ENCODE measurements at places on chromosomes 12 and 14.

DNA sequence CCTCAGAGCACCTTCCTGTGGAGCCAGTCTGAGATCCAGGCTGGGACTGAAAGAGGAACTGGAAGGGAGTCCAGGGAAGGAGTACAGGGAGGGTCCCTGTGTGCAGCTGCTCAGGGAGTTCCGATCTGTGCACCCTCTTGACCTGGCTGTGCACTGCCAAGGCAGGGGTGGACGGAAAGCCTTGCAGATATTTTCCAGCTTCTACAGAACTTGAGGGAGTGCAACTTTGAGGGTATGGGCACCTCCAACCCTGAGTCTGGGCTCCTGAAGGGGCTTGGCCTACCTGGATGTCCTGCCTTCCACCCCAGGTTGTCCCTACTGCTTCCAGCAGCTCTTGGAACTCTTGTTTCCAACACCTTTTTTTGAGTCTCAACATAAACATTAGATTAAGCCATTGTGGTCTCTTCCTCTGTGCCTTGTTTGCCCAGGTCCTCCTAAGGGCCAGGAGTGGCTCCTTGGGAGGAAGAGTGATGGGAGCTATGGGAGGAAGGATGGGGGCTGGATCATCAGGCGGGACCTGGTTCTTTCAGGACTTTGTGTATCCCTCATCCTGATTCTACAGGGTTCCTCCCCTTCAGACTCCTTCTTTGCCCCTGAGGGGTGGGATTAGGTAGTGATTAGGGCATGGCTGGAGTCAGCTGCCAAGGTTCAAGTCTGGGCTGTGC lies 3.5 kb downstream of the KRT7 start:
- no peak for DNase-seq

DNA sequence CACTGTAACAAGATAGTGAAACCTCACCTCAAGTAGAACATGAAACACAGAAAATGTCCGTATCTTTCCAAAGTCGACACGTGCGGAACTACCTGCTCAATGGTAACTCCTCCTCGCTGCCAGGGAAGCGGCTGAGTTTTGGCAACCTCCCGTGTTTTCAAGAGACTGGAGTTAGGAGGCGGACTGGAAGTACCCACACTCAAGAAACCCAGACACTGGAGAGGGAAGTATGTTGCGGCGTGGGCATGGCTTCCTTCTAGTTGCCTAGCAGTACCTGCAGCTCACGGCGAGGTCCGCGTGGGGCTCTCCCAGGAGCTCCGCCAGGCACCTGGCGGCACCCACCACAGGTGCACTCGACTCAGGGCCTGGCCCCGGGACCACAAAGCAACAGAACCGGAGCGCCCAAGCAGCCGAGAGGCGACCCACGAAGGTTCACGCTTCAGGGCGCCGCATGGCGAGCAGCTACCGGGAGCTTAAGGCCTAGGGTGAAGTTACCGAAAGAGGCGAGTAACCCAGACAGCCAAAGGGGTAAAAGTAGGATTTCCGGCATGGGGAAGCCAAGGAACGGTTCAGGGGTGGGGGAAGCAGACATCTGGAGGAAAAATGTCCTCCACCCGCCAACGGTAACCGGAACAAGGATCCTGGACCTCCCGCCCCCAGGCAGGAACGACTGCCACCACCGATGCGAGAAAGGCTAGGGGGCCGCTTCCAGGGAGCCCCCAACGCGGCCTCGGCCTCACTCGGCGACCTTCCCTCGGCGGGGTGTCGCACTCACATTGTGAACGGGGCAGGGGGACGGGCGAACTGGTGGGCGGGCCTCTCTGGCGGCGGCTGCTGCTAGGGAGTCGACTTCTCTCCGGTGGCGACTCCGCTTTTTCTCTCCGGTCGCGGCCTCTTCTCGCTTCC lies 608 bp downstream of the PTGES3 start:
- DNase-seq = peak; percentile 19

- DNase-seq = no peak
Observed at GRCh38 chr12:124557518-124558223, 9.7 kb downstream of the NCOR2 start.

GRCh38 chr12:129001826-129002225 lies 148.5 kb downstream of the GLT1D1 start:
- DNase-seq = no peak

GRCh38 chr12:47774663-47775062 lies 1.6 kb downstream of the SLC48A1 start:
- no peak for DNase-seq

DNA sequence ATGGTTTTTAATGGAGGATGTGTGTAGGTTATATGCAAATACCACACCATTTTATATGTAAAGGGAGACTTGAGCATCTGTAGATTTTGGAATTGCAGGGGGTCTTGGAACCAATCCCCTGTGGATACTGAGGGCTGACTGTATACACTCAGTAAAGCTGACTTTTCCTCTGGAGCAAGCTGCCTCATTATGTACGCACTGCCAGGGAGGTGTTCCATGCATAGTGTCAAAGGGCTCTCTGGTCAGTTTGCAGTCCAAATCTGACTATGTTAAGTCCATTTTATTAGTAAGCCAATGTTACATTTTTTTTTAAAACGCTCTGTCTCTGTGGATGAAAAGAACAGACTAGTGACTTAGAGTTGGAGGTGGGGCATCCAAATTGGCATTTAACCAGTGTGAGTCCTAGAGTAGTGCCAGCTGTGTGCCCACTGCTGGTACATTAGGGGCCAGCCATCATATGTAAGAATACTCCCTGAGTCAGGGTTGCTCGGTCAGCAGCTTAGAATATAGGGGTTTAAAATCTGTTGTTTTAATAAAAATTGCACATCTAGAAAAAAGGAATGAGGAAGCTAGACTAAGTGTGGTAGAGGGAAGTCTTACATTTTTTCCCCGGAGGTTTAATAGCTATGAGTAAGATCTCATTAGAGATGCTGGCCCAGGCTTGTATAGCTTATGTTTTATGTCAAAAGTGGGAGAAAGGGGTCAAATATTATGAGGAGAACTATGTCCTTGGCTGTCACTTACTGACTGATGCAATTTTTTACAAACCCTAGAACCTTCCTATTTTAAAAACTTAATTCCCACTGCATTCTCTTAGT lies 87.0 kb downstream of the TESC start:
- DNase-seq = no peak

DNA sequence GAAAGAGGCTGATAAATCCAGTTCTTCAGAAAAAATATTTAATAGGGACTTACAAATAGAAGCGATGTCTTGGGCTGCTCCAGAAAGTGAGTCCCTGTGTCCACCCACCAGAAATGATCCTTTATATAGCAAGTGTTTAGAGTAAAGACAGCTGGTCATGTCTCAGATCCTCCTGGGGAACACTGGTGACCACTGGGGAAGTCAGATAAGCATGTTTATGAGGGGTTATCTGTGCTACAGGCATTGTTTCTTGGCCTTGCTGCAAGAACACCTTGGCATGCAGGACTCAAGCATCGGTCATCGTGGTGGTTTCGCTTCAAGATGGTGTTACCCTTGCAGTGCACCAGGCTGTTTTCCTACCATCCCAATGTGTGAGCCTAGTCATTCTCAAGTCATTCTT lies 27.2 kb downstream of the CPM start:
- no peak for DNase-seq

GRCh38 chr14:52248057-52248456 lies 19.4 kb upstream of the PTGDR start:
- no peak for DNase-seq

GRCh38 chr14:74161526-74162158 lies 76.9 kb downstream of the LIN52 start:
- DNase-seq = no peak

- peak; percentile 88 for DNase-seq
Observed at GRCh38 chr14:69713209-69713781, 53.6 kb upstream of the SRSF5 start.

GRCh38 chr14:64210216-64210615 lies 84.0 kb downstream of the ESR2 start:
- DNase-seq = no peak

DNA sequence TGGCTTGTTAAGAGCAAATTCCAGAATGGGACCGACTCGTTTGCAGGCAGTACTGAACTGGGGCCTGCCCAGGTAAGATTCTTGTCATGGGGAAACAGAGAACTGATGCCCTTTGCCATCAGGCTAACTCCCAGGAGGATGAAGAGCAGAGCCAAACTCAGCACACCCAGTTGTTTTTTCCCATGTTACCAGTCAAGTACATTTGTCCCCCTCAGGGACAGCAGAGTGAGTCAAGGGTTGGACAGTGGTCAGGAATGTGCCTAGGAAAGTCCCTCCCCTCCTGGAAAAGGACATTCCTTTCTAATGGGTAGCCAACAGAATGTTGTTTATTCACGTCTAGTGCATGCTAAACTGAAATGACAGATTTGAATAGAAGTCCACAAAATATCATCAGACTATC lies 1.6 kb downstream of the ART4 start:
- no peak for DNase-seq

DNA sequence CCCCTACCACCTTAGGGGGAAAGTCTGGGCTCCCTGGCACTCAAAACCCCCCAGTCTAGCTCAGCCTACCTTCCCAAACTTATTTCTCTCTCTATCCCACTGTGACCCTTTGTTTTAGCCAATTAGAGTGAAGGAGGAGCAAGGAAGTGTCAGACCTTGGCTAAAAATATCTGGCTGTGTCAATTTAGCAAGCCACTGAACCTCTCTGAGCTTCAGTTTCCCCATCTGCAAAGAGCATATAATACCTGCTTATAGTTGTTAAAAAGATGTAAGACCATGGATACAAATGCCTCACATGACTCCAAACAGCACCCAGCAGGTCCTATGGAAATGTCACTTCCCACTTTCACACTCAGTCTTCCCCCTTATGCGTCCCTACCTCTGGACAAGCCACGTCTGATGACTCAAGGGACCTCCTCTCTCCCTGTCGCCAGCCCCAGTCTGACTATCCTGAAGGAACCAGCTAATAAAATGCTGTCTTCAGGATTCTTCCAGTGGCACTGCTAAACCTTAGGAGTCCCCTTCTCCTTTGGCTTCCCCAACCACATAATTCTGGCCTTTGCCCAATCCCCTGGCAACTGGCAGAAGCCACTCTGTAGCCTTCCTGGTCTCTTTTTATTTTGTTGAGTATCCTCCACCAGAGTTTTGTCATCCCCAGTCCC lies 19.3 kb downstream of the FOXN3 start:
- no peak for DNase-seq

DNA sequence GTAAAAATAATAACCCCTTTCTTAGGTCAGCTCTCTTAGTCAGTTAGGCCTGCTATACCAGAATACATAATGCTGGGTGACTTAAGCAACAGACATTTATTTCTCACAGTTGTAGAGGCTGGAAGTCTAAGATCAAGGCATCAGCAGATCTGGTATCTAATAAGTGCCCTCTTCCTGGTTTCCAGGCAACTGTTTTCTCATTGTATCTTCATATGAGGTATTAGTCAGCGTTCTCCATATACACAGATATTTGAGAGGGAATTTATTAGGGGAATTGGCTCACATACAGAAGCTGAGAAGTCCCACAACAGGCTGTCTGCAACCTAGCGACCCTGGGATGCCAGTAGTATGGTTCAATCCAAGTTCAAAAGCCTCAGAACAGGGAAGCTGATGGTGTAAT lies 896.0 kb downstream of the GALC start:
- DNase-seq = no peak

- no peak for DNase-seq
Observed at GRCh38 chr14:28375295-28375694, 391.3 kb upstream of the FOXG1 start.

DNA sequence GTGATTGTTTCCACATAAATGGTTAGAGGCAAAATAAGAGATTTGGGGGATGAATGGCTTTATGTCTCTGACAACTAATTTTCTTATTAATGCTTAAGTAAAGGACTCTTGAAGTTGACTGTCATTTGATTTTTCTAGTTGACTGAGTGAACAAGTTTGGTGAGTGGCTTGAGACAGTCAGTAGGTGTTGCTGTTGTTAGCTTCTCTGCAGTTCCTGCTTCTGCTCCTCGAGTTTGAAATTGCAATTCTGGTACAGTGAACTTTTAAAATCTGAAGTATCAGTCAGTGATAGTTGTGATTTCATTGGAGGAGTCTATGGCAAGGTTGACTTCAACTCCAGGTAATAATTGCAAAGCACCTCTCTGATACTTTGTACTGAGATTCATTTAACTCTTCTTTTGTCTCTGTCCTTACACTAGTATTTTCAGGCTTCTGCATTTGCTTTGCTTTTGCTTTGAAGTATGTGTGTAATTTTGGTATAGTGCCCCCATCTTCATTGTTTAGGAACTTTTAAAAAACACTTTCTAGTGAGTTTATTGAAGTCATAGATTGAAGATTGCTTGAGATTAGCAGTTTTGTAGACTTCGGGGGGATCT lies 415.5 kb downstream of the PCNX1 start:
- no peak for DNase-seq

DNA sequence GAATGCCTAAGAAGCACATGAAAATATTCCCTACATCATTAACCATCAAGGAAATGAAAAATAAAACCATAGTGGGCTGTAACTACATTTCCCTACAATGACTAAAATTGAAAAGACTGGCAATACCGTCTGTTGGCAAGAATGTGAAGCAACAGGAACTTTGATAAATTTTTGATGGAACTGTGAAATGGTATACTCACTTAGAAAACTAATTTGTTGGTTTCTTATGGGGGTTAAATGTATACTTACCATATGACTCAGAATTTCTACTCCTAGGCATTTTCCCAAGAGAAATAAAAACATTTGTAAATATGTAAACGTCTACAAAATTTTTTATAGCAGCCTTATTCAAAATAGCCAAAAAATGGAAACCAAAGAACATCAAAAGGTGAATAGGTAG lies 121.4 kb upstream of the PLEKHA5 start:
- DNase-seq = no peak
